Esophagus squamous epithelium (tissue), 5 donors: ENCODE measurements at places on chromosomes 1 and 21.

DNA sequence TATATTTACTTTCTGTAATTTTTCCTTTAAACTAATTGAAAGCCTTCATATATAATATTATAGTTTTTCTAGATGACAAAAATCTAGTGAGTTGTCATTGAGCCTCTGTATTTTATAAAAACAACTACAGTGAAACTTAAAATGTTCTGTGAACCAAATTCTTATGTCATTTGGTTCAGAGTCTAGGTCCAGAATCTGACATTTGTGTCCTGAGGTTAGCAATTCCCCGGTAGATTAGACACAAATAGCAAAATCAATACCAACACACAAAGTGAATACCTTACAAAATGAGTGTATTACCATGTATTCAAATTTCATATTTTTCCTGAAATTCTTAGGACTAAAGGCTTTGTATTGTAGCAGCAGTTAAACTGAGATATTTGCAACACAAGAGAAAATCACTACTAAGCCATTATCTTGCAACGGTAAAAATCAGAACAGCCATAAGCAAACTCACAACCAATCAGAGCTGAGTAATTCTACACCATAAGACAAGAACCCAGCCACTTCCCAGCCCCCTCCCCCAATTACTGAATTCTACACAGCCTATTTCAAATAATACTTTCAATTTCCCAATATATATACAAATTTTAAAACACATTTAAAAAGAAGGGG lies 573.5 kb downstream of the SMYD3 start:
- DNase-seq, result no peak

DNA sequence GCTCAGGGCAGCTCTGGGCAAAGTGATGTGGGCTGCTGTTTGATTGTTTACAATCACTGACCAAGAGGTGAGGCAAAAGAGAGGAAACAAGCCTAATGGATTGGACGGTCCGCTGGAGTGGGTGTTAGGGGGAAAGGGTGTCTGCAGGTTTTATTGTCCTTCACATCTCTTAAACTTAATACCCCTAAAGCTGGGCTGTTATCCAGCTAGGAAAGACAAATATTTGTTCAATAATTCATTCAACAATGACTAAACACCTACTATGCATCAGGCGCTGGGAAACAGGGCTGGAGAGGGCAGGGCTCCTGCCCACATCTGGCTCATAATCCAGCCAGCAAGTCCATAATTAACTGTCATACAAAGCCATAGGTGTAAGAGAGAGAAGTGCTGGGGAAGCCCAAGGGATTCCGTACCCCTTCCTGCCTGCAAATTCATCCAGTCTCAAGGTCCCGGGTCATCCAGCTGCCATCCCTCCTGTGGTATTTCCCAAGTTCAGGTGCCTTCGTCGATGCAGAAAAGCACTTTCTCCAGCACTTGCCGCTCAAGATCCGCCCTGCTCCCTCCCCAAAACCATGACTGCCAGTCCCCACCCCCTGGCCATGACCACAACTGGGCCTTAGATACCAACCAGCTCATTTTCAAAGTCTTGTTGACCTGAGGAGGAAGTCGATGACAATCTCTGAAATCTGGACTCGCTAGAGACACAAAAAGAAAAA lies 10.7 kb downstream of the TMEM63A start:
- no peak for DNase-seq

- peak; percentile 63 for DNase-seq
Observed at GRCh38 chr1:6026095-6026809, 19.4 kb upstream of the KCNAB2 start.

DNA sequence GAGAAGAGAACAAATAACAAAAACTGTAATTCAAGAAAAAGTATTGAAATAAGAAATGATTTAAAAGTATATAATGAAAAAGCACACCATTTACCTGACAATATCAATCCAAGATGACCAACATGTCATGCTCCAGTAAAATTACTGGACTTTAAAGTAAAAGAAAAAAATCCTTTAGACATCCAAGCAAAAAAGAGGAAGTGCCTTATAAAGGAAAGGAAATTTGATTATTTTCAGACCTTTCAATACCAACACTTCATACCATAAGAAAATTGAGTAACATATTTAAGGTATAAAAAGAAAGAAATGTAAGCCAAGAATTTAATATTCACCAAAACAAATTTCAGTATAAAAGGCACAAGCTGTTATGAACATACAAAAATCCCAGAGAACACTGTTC lies 46.2 kb upstream of the SSX2IP start:
- no peak for DNase-seq

- no peak for DNase-seq
Observed at GRCh38 chr1:28380394-28380793, 10.9 kb downstream of the PHACTR4 start.
